Effector CD8-positive, alpha-beta T cell (primary cell): ENCODE measurements at places on chromosomes 3 and 15.

- DNase-seq: no peak
Measured at GRCh38 chr15:36498401-36498800, 81.0 kb upstream of the CDIN1 start.

DNA sequence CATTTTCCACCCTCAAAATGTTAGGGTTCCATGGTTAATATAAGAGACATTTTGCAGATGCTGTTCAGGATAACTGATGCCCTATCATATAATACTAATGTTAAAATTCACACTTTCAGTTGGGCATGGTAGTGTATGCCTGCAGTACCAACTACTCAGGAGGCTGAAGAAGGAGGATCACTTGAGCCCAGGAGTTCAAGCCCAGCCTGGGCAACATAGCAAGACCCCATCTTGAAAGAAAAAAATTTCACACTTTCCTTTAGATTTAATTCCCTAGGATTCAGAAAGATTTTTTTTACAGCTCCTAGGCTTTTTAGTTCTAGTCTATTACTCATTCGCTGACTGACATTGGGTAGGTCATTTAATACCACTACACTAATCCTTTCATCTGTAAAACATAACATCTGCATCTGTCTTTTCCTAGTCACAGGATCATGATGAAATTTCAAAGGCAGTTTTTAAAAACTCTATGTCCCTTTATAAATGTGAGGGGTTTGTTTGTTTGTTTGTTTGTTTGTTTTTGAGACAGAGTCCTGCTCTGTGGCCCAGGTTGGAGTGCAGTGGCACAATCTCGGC is 103.7 kb downstream of the MYO5A start:
- no peak for DNase-seq

- DNase-seq: no peak
Measured at GRCh38 chr3:98885851-98886250, 15.6 kb downstream of the DCBLD2 start.

GRCh38 chr15:80194186-80194585 is 41.4 kb downstream of the FAH start:
- no peak for DNase-seq

GRCh38 chr3:10883478-10884234 is 67.6 kb downstream of the SLC6A11 start:
- no peak for DNase-seq

DNA sequence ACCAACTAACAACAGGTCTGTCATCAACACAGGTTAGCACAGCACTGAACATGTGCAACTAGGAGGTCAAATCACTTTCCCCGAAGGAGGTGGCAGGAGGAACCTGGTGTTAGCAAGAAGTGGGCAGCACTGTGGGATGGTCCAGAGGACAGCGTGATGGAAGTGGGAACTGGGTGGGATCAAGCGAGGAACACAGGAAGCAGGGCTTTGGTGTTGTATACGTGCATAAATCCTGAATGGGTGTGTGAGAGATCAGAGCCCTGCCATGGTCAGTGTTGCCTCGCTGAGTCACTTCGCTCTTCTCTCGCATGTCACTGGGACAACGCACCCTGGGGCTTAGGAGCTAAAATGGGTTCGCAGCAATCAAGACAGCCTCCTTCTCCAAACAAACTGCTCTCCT is 62.1 kb downstream of the MOBP start:
- DNase-seq: no peak

GRCh38 chr3:71997066-71997653 is 212.2 kb upstream of the PROK2 start:
- DNase-seq: no peak

DNA sequence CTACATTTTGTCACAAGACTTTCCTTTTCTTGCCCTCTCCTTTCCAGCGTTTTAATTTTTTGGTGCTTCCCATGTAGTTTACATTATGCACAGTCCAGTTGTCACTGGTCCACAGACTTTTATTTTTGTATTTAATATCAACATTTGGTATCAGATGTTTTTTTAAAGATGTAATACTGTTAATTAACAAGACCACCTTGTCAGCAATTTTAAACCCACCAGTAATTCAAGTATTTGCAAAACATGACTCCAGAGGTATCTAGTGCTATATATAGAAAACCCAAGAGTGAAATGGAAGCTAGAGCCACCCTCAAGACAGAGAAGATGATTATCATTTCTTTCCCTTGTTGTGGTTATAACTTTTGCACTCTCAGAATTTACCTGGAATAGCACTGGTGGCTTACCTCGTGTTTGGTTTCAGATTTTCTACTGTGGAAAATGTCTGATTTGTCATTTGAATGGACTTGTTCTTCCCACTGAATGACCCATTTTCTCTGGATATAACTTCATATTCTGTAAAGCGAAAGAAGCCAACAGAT is 56.2 kb downstream of the TFG start:
- DNase-seq: no peak

GRCh38 chr3:39850716-39851032 is 41.3 kb downstream of the MYRIP start:
- no peak for DNase-seq

DNA sequence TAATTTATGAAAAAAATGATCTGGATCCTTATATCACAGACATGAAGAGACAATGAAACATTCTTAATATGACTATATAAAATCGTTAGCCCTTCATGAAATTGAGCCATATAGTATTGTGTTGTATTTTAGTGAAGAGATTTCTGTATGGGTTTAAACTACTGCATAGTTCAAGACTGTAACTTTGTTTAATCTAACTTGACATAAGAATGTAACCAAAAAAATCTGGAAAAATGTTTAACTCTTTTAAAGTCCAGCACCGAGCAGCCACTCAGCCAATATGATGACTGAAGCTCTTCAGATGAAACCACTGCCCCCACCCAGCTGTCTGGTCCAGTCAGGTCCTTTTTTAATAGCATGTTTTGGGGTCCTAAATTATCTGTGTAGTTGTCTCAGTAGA is 4.9 kb downstream of the NANOGP8 start:
- DNase-seq: no peak

GRCh38 chr3:188294823-188295487 is 141.0 kb downstream of the LPP start:
- no peak for DNase-seq

- DNase-seq: no peak
Measured at GRCh38 chr3:124976383-124976782, 41.8 kb upstream of the MUC13 start.

DNA sequence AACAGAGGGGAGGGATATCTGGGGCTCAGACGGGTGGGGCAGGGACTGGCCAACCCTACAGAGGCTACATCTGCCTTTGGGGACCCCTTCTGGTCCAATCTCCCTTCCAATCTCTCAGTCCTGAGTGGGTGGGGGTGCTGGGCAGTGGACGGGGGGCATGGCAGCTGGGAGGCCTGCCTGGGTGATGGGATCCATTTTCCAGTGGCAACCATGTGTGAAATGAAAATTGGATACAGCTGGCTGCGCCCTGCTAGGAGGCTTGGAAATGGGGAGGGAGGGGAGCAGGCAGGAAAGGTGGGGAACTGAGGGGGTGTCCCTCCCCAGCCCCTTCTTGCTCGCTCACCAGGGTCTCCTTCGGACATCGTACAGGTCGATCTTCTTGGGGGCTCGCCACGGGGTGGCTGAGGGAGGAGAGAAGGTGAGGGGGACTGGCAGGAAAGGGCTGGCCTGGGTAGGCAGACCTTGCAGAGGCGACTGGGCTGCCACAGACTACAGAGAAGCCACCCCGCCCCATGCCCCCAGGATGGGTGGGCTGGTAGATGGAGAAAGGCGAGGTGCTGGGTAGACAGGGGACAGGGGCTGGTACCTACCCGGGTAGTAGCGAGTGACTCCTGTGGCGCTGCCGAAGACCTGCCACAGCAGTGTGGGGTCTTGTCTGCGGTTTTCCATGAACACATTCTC is 21.2 kb upstream of the TMEM115 start:
- no peak for DNase-seq

DNA sequence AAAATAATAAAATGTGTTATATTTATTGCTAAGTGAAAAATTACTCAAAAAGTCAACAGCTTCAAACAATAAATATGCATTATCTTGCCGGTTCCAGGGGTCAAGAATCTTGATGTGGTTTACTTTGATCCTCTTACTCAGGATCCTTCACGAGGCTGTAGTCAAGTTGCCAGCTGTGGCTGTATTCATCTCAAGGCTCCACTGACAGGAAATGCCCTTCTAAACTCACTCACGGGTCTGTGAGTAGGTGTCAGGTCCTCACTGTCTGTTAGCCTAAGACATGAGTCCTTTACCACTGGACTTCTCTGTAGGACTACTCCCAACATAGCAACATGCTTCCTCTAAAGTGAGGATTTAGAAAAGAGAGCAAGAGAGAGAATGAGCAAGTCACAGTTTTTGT is 983.0 kb downstream of the SI start:
- DNase-seq: no peak

DNA sequence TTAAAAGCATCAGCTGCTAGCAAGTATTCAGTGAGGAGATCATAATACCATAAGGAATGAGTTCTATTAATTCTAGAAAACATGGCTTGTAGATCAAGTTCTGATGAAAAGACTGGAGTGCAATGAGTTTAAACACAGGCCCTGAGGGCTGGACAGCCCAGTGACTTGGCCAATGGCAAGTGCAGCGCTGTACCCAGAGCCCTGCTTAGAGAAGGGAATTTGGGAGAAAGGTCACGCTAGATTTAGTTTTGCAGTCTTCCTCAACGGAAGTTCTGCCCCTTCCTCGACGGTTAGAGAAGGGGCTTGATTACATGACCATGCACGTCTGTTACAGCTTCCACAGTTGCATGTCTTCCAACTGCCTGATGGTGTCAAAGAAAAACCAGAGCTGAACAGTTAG is 4.0 kb downstream of the TMEM212 start:
- DNase-seq: no peak

DNA sequence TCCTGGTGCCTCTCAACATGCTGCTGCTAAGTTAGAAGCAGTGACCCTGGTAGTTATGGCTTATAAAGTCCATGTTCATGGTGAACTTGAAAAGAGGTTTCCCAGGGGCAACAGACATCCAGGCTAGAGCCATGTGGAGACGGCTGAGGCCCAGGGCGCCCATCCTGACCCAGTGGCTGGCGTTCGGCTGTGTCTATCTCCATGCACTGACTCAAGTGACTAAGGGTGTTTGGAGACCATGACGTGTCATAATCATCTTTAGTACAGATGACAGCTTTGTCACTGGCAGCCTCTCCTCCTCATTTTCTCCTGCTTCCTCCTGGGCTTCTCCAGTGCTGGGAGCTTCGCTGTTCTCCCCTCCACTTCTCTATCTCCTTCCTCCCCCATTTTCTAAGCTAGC is 287.4 kb upstream of the LYSMD4 start:
- DNase-seq: no peak
